Naive thymus-derived CD8-positive, alpha-beta T cell (primary cell): ENCODE measurements at places on chromosomes 7 and 10.
A peak's percentile ranks its signal among the peaks of the same experiment; 100 is the strongest.

GRCh38 chr7:115441033-115441432, 519.1 kb downstream of the MDFIC start:
- DNase-seq, result no peak

DNA sequence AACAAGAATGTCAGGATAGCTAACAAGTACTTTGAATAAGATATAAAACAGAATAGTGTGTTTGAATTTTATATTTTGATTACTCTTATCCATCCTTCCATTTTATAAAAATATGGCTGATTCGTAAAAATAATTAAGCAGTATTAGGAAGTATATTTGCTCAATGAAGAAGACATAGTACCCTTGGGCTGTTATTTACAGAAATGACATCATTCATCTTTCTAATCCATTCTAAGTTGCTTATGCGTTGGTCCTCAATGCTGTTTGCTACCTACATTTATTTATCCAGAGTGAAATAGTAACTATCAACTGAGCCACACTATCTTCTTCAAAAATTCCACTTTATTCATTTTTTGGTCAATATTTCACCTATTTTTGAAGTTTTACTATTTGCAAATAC, 2.1 kb upstream of the ZNF804B start:
- DNase-seq, result no peak

GRCh38 chr7:16447876-16448275, 17.7 kb downstream of the SOSTDC1 start:
- no peak for DNase-seq

DNA sequence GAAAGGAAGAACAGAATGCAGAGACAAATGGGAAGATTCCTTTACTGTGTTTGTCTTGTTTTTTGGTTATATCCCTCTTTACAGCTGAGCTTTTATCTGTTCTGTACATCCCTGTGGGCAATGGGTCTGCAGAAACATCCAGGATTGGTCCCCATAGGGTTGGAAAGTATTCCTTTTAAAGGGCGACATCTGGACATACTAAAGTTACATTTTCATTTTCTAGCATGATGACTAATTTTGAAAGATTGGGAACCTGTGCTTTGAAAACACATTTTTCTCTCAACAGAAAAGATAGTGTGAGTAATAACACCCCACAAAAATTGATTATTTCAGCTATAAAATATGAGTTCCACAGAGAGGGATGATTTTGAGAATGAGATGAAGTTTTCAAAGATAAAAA, 435.8 kb downstream of the GPAM start:
- DNase-seq, result no peak

GRCh38 chr10:130109796-130110245, 809 bp downstream of the C10orf143 start:
- peak; percentile 52 for DNase-seq

- DNase-seq, result peak; percentile 28
Measured at GRCh38 chr10:101120884-101121653, 10.0 kb upstream of the TLX1 start.

DNA sequence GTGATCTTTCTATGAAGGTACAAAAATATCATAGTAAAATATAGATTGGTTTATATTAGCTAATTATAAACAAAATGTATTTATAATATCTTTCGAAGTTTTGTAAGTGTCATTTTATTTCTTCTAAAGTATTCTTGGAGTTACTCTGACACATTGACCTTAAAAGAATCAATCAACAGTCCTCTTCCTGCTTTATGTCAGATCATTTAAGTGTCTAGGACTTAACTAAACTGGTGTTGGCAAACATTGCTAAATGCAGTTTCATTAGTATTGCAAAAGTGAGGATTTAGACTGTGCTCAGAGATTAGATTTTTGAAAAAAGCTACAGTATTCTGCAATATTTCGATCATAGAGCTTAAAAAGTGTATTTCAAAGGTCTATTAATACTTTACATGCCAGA, 10.3 kb downstream of the GLCCI1 start:
- no peak for DNase-seq

- DNase-seq, result no peak
Measured at GRCh38 chr7:71548746-71549145, 416.8 kb downstream of the GALNT17 start.

DNA sequence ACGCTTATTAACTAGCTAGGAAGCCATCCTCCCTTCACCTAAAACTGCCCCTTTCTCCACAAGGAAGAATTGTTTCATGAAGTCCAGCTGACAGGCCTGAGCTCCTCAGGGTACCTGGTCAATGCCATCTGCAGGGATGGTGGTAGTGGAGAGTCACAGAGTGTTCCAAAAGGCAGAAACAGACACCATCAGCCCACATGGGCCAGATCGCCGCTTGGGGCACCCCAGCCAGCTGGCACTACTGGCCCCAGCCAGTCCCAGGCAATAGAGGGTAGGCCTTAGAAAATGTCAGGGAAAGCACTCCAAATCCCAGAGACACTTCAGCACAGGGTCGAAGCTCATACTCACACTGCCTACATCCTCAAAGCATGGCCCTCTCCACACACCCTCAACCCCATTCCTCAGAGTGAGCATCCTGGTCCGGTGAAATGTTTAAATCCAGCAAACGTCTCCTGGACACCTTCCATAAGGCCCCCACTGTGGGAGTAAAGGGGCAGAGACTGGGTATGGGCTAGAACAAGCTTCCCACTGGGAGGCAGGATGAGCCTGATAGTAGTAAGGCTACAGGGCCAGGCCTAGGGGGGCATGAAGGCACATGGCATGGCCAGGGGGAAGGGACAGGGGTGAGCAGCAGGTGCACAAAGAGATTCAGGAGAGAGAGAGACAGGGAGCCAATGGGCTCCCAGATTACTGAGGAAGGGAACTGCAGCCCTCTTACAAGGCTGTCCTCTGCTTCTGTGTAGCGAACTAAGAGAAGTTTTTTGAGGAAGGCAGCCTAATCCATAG, 1.9 kb downstream of the LRRC20 start:
- no peak for DNase-seq

GRCh38 chr10:75772153-75772887, 340.9 kb downstream of the LRMDA start:
- no peak for DNase-seq

- DNase-seq, result no peak
Measured at GRCh38 chr7:142957723-142958122, 4.4 kb downstream of the KEL start.

- DNase-seq, result no peak
Measured at GRCh38 chr7:132577206-132578049, 1.2 kb upstream of the PLXNA4 start.

DNA sequence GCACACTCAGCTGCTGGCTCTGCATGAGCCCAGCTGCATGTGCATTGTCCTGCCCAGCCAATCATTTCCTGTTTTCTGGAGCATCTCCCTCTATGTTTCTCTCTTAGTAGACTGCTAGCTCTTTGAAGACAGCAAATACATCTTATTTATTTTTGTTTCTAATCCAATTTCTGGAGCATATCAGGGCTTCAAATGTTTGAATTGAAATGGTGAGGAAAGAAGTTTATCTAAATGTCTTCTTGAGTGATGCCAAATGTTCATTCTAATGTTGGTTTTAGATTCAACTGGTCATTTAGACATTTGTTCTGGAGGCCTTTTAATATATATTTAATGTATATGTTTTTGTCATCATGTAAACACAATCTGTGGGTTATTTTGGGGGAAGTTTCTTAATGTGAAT, 141.9 kb downstream of the DNAJB9 start:
- DNase-seq, result no peak

GRCh38 chr10:101770331-101771215, 5.3 kb downstream of the FGF8 start:
- DNase-seq, result no peak

DNA sequence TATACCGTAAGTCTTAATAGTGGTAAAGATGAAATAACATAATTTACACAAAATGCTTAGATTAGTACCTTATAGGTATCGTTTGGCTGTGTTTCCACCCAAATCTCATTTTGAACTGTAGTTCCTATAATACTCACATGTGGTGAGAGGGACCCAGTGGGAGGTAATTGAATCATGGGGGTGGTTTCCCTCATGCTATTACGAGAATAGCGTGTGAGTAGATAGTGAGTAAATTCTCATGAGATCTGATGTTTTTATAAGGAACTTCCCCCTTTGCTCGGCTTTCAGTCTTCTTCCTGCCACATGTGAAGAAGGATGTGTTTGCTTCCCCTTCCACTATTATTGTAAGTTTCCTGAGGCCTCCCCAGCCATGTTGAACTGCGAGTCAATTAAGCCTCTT, 426.3 kb upstream of the POT1 start:
- no peak for DNase-seq

DNA sequence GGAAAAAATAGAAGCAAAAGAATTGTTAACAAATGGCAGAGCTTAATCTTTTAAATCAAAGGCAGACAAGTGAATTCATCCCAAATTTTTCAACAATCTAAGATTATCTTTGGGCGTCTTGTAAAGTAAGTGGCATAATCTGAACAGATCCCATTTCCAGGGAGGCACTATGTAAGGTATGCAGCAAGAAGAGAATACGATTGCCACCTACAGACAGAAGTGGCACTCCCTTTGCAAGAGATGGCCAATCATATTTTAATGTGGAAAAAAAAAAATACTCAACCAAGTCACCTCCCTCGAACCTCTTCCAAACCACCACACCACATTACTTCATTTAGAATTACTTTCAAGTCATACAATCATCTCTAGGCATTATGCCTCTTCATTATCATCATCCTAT, 4.0 kb downstream of the GFRA1 start:
- no peak for DNase-seq

- no peak for DNase-seq
Measured at GRCh38 chr7:16271355-16271915, 149.9 kb downstream of the CRPPA start.

DNA sequence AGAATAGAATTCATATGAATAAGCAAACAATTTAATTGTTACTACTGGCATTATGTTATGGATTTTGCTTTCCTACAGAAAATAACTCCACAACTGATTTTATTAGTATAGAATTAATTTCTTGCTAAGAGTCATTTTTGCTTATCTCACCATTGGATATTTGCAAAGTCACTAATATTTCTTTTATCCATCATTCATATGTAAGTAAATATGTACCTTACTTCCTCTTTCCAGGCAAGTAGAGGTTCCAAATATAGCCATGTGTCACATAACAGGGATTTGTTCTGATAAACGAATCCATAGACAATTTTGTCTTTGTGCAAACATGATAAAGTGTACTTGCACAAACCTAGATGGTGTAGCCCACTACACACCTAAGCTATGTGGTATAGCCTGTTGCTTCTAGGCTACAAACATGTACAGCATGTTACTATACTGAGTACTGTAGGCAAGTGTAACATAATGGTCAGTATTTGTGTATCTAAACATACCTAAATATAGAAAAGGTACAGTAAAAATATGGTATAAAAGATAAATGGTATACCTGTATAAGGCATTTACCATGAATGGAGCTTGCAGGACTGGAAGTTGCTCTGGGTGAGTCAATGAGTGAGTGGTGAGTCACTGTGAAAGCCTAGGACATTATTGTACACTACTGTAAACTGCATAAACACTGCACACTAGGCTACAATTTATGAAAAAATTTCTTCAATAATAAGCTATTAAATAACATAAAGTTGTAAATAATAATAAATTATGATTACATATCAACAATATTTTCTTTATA, 18.3 kb downstream of the KLLN start:
- DNase-seq, result no peak

DNA sequence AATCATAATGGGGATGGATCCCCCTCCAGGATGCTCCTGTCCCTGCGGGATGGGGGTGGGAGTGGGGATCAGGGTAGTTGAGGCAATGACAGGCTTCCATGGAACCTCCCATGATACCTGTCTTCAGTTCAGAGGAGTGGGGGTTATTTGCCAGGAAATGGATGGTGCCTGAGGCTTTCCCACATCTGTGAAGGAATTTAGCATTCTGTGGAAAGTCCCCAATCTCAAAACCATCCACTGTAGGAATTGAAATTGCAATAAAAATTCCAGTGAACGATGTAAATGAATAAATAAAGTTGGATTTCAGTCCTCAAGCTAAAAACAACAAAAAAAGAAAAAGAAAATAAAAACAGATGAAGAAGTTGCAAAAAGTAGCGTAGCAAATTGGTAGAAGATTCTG, 81.9 kb downstream of the CHRM2 start:
- no peak for DNase-seq

DNA sequence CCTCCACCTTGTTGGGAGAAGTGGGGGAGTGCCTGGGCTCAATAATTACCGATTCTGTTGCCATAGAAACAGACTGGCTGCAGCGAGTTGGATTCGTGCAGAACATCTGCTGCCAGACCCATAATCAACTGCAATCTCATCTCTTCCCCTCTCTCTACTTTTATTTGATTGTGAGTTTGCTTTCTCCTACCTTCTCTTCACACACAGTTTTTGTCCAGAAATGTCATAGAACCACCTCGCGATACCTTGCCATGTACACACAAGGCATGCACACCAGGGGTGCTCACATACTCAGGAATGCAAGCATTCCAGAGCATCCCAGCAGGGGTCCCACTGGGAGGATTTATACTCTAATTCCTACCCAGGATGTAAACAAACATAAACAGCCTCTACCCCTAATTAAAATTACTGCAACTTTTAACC, 262.2 kb upstream of the AOAH start:
- DNase-seq, result no peak

GRCh38 chr7:7318601-7319000, 136.3 kb downstream of the C1GALT1 start:
- no peak for DNase-seq

- no peak for DNase-seq
Measured at GRCh38 chr7:156091519-156092080, 279.3 kb upstream of the SHH start.

- DNase-seq, result no peak
Measured at GRCh38 chr10:21208666-21209316, 311.7 kb upstream of the NEBL start.

DNA sequence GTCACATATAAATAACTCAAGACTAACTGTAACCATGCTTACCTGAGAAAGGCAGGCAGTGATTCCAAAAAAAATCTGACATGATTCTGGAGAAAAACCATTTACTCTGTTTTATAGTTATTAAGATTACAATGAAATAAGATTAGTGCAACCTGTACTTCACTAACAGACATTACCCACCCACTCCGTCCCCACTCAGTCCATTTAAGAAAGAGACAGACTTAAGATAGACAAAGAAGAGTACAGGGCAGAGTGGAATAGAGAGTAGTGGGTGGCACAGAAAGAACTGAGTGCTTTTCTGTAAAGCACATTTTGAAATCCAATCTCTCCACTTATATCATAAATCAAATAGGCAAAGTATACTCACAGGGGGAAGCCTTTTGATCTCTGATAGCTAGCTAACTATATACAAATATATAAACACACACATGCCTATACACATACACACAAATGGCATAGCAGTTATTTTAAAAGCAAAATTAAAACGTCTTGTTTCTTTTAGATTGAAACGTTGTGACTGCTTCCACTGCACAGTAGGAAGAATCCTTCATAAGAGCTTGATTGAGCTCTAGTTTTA, 11.9 kb downstream of the PAXIP1 start:
- no peak for DNase-seq
